ENCODE measurements at places on chromosomes 5 and 9.

DNA sequence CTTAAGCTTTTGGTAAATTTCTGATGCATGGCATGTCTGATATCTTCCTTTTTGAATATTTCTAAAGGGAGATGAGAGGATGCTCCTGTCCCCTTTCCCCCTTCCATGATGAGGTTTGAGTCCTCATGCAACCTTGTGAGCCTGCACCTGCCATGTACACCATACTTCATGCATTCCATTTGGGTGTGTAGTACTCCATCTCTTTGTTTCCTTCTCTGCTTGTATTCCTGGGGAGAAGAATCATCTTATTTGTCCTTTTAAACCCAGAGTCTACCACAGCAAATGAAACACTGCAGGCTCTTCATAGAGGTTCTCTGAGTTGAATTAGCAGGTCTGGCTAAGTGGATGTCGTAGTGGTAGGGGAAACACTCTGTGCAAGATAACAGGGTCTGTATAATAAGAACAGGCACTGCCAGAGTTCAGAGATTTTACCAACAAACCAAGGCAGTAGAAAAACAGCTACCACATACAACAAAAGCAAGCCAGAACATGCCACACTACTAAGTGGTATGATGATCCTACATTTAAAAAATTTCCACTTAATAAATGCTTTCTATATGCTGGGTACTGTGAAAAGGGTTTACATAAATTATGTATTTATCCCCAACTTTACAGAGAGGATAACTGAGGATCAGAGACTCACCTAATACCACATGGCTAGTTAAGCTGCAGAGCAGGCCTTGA lies 439.8 kb upstream of the GRIA1 start:
- DNase-seq = no peak

DNA sequence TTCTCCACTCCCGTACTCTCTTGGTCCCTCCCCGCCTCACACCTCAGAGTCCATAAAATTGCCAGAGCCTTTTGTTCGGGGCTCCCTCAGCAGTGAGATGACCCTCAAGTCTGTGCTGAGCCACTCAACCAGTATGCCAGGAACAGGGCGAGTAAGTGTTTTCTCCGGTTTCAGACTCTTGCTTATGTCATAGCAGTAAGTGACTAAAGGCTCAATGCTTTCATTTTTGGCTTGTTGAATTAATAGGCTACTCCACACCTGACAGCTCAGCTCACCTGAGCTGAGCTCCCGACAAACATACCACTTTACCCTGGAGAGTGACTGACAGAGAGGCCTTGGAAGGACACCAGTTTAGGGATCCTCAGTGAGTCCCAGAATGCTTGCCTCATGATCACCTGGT lies 30.5 kb downstream of the PCSK1 start:
- no peak for DNase-seq

DNA sequence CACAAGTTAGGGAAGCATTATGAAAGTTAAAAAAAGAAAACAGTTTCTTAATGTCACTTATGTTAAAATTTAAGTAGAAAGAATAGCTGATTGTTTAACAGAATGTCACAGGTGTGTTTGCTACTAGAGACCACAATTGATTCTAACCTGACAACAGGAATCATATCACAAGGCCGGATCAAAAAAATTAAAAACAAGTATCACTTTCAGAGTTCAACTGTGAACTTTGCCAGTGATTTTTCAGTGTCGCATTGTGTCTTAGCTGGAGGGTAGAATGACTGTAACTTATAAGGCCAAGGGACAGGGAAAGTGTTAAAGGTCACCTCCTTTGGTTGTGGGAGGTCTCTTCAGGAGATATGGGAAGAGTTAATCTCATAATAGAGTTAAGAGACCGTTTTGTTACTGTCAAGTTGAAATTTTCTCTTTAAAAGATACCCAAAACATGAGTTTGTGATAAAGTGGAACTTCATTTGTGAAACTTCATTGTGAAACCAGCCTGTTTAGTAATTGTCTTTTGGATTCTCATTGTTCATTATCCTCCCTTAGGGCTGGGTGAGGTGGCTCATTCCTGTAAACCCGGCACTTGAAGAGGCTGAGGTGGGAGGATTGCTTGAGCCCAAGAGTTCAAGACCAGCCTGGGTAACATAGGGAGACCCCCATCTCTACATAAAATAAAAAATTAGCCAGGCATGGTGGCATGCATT lies 40.9 kb downstream of the CPEB4 start:
- no peak for DNase-seq

DNA sequence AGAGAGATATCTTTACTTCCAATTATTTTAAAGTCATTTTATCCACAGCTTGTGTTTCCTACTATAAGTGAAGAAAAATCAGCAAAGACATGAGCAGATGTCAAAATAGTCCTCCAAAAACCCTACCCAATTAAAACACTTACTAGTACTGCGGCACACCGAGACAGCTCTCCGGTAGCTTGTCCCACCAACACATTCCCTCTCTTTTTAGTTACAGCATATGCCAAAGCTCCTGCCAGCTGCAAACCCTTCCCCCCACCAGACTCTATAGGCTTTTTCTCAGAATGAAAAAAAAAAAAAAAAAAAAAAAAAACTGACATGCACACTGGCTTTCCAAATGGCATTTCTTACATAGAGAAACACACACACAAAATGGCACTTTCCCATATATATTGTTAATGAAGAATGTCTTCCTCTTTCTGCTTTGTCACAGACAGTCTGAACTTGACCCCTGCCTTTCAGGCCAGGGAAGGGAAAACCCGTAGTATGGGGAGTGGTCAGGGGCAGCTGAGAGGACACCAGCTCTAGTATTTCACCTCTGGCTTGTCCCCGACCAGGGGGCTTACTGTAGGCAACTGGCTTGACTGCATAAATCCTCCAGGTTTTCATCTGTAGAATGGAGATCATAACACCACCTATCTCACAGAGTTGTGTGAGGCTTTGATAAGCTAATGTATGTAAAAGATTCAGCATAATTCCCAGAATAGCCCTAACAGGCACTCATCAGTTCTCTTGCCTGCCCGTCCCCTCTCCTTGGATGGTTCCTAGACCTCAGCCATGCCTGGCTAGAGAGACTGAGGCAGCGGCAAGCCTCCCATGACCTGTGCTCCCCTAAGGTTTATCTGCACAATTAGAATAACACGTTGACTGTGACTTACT lies 233.6 kb downstream of the CRB2 start:
- DNase-seq = no peak

- no peak for DNase-seq
These were observed 1.5 kb upstream of the GPR21 start for GRCh38 chr9:123031963-123032362.

DNA sequence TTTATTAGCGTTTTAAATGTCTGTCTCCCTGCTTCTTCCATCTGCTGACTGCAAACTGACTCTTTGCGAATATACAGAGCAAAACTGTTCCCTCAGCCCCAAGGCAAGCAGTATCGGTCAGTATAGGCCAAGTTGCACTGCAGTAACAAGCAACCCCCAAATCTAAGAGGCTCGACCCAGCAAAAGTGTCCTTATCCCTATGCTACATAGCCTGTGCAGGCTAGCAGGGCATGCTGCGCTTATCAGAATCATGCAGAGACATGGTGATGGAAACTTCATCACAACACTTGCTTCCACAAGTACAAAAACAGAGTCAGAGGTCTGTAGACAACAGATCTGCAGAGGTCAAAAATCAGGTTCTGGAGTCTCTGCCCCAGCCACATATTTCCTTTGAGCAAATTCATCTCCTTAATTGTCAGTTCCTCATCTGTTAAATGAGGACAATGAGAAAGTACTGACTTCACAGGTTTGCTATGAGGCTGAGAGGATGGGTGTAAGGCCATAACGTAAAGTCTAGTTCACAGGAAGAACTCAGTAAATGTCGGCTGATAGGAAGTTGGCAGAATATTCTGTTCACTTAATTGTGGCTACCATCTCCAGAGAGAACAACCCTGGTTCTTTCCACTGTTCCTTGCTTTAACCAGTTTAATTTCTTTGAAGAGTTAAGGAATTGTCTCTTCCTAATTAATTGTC lies 9.6 kb upstream of the IL17B start:
- DNase-seq = no peak

DNA sequence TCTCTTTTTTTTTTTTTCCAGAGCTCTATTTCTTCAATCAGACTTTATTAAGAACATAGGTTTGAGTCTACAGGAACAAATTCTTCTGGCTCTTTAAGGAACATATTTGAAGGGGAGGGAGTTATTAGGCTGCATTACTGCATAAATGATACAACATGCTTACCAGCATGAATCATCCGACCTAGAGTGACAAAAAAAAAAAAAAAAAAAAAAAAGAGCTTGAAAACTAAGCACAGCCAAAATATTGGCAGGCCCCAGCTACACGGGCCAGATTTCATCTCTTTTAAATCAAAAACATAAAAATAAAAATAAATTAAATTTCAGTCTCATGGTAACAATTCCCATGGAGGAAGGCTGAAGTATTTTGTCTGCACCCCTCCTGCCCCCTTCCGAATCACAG lies 26.3 kb downstream of the MSX2 start:
- no peak for DNase-seq

- DNase-seq = no peak
These were observed 36.7 kb downstream of the FBXW2 start for GRCh38 chr9:120756531-120756930.

GRCh38 chr9:129162497-129163197 lies 15.4 kb downstream of the IER5L start:
- no peak for DNase-seq

DNA sequence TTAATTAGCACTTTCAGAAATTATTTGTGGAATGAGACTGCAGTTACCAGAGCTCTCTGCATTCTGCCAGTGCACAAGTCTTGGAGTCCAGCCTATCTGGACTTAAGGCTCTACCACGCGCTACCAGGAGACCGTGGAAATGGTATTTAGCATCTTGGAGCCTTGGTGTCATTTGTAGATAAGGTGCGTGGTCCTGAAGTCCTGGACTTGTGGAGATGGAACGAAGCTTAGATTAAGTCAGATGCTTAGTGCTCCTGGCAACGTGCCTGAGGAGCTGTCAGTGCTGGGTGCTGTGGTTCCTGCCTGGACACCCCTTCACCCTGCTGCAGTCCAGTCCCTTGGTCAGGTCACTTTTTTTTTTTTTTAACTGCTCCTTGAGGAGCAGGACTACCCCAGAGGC lies 59.7 kb downstream of the RCL1 start:
- DNase-seq = no peak

Data from NCI-H774 (cell line).